RWPE2 (cell line): ENCODE measurements at places on chromosomes 5 and 9.
A peak's percentile ranks its signal among the peaks of the same experiment; 100 is the strongest.

DNA sequence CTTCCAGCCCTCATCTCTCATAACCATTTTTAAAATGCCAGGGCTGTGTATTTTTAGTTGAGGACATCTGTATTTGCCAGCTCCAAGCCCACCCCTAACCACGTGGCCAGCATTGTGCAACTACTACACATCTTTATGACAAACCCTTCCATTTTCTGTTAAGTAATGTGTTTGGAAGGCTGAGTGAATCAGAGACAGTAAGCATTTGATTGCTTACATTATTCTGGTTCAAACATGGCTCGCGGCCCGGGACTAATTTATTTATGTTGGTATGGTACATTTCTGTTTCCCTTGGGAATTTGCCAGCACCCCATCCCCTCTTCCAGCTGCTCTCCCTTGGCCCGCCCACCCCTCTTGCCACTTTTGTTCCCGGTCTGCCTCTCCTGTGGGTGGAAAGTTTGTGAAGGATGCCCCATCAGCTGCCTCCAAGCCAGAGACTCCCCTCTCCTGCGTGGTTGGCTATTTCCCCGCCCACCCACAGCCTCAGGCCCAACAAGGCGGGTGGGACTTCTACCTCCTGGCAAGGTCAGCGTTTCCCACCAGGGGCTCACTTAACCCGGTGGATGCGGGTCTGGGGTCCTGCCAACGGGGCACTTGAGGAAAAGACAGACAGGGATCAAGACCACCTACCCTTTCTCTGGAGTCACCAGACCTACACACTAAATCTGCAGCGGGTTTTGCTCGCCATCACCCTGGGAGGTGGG is 162.2 kb downstream of the HSD17B3 start:
- no peak for DNase-seq

- no peak for DNase-seq
Measured at GRCh38 chr5:38529955-38530646, 26.3 kb downstream of the LIFR start.

DNA sequence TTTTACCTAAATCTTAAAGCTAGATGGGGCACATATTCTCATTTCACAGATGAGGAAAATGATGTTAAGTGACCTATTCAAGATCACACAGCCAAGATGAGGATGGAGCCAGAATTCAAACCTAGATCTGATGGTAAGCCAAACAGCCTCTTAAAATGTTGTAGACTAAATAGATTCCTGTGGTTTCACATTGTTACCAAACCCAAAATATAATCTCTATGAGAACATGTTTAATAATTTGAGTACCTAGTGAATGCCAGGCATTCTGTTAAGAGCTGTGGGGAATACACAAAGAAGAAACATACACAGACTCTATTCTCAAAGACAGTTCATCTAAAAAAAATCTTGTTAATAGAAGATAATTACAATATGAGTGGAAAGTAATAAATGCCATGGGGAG is 25.2 kb downstream of the HOMER1 start:
- no peak for DNase-seq

DNA sequence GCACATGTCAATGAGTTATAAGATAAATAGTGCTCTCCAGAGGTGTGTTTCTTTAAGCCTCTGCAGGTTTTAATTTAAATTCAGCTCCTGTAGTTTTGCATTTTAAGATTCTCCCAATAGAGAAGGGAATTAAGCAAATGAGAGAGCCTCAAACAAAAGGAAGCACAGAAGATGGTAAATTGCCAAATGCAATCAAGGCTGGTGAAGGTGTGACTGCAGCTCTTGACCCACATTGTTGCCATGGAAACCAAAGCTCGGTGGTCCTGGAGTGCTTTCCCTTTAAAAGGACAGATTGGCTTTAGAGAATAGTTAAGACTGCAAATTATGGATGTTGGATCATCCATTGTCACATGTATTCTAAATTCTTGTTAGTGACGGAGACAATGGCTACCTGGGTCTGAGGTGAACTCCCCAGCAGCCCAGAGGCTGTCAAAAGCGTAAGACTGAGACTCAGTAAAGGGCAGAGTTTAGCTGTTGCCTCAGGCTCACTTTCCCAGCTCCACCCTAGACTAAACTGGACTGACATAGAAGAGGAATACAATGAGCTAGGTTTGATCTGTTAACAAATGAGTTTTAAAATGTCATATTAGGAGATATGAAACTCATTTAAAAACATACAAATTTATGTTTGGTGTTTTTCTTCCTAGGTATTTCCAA is 12.3 kb downstream of the GAPT start:
- no peak for DNase-seq

DNA sequence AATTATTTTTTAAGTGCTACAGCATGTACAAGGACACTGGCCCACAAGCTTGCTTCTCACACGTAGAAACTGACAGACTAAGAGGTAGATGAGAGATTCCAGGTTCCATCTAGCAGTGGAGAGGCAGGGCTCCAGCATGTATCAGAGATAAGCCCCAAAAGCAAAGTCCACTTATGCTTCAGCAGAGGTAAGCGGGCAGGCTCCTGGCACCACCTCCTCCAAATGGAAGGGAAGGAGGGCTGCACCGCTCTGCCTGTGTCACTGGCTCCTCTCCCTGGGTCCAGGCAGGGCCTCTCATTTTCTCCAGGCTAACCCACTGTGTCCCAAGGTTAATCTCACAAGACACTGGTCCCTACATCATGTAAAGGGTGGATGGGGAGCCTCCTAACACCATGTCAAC is 15.9 kb downstream of the GRHPR start:
- DNase-seq, result no peak

DNA sequence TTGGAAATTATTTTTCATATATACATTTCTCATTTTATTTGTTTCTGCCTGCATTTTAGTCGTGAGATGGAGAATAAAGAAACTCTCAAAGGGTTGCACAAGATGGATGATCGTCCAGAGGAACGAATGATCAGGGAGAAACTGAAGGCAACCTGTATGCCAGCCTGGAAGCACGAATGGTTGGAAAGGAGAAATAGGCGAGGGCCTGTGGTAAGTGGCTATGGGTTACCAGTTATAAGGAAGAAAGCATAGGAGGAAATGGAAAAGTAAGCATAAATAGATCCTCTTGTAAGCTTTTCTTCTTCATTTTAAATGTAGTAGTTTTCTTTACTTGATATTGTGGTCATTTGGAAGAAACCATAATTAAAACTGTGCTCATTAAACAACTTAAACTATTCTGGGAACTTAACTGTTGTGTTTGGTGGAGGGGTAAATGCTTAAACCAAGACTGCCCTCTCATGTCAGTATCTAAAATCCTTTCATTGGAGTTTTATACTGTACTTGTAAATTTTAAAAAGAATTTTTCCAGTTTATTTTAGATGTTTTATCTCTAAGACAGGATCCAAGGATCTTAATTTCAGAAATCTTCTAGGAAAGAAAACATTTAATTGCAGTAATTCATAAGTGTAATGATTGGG is 41.3 kb downstream of the MAP3K1 start:
- no peak for DNase-seq

GRCh38 chr5:57828221-57828620 is 345.6 kb upstream of the ACTBL2 start:
- DNase-seq, result no peak

- no peak for DNase-seq
Measured at GRCh38 chr9:105050296-105050695, 122.3 kb upstream of the ABCA1 start.

DNA sequence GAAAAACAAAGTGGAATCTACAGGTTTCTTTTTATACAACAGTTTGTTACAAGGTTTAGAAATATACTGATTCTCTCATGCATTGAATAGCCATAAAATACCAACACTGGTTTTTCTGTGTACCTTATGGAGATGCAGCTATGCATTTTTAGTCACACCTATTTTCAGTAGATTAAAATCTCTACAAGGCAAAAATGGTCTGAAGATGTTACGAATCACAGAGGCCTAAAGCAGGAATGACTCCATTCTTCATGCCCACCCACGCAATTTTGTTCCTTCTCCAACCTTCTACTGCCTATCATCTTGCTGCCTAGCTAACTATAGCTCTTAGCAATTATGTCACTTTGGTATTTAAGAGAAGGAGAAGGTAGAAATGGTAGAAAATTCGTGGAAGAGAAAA is 9.9 kb downstream of the PLK2 start:
- DNase-seq, result no peak

GRCh38 chr5:158943057-158943456 is 156.7 kb downstream of the EBF1 start:
- DNase-seq, result no peak

GRCh38 chr9:757246-757881 is 84.1 kb upstream of the DMRT1 start:
- DNase-seq, result peak; percentile 58

DNA sequence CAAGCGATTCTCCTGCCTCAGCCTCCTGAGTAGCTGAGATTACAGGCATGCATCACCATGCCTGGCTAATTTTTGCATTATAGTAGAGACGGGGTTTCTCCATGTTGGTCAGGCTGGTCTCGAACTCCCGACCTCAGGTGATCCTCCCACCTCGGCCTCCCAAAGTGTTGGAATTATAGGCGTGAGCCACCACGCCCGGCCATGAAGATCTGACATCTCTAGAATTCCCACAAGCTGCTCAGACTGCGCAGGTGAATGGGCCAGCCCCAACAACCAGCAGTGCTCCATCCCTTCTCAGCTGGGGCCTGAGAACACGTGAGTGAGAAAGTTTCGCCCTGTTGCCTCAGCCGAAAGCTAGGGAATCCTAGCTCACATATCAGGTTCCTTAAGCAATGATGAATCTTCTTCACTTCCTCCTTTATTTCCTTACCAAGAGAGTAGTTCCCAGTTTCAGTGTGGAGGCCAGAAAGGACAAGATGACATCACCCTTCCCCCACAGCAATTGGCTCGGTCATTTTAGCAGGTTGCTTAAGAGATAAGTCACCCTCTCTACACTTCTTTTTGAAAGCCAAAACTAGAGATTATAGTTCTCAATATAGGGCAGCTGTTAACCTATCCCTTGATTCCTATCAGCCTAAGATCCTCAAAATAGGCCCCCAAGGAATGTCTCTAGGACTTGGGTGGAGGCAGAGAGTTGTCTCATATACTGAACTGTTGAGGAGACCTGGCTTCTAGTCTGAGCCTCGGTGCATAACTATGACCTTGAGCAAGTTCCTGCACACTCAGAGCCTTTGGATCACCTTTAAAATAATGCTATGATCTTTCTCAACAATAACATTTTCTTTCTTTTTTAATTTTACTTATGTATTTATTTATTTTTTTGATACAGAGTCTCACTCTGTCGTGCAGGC is 23.9 kb upstream of the PPP2CA start:
- DNase-seq, result no peak

GRCh38 chr5:15526413-15526812 is 26.4 kb downstream of the FBXL7 start:
- DNase-seq, result no peak

- no peak for DNase-seq
Measured at GRCh38 chr9:129624947-129625346, 1.0 kb upstream of the NTMT1 start.

DNA sequence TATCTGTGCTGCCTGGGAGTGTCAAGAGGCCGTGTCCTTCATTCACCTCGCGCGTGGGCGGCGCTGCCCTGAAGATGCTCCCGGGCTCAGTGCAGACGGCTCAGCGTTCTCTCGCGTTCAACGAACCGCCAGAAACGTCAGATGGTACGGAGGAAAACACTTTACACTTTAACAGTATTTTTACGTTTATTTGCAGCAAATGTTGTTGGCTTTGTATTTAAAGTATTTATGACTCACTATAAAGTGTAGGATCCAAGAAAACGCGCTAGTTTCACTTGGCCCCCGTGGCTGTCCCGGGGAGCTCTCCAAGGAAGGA is 544 bp upstream of the ERCC6L2 start:
- no peak for DNase-seq

- DNase-seq, result no peak
Measured at GRCh38 chr9:71353720-71354119, 232.3 kb upstream of the TRPM3 start.

DNA sequence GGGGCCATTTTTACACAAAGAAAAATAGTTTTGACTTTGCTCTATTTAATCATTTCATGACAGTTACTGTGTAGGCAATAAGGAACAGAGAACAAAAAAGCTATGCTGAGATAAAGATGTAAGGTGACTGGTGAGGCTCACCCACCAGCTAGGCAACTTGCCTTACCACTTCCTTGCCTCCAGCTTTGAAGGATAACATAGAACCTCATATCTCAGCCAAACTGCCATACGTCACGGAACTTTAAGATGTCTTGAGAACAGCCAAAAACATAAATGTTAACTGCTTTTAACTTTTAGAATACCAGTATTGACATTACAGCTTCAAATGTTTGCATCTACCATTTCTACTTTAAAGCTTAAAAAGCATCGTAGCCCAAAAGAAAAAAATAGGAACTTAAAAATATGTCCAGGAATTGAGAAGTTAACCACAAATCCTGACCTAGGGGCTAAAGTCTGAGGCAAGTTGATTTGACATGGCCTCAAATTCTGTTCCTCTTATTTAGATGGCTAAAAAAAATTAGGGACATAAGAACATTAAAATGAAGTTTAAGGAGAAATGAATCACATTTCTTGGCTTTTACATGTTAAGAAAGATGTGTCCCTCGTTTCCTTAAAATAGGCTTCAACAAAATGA is 7.7 kb upstream of the GCNT4 start:
- DNase-seq, result no peak

DNA sequence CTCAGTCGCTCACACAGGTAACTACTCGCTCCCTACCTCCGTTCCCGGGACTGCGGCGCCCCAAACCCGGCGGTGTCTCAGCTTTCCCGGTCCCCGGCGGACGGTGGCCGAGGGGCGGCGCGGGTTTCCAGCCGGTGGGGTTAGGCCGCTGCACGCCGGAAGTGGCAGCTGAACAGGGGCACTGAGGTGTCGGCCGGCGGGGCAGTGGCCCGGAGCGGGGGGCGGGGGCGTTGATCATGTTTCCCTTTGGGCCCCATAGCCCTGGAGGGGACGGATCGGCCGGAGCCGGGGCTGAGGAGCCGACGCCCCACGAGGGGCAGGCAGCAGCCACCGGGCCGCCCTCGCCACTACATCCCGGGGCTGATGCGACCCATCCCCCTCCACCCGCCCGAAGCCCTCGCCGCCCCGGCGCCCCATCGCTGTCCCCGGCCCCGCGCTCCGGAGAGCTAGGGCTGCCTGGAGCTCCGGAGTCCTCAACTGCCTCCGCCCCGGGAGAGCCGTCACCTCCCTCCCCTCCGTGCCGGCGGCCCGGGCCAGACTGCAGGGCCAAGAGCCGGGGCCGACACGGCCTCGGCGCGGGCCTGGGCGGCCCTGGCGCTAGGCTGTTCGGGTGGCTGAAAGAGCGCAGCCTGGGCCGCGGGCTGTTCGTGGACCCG is at the start of gene DCAF10:
TSS of gene DCAF10 (plus strand) at position 167 of the 656 bp plus-strand sequence. CDS start at position 237, 70 bp downstream.
- DNase-seq, result peak; percentile 86

DNA sequence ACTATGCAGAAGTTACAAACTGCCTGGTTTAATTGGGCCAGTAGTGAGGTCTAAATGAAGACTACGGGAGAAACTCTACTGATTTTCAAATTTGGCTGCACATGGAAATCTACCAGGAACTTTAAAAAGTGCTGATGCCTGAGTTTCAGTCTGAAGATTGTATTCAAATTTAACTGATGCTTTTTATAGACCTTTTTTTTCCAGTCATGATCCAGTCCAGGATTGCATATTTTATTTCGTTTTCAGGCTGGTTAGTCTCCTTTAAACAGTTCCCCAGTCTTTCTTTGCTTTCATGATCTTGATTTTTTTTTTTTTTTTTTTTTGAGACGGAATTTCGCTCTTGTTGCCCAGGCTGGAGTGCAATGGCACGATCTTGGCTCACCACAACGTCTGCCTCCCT is 23.7 kb upstream of the SPZ1 start:
- DNase-seq, result no peak

- no peak for DNase-seq
Measured at GRCh38 chr9:94145640-94146039, 61.4 kb downstream of the PTPDC1 start.

- no peak for DNase-seq
Measured at GRCh38 chr5:137665678-137666460, 70.0 kb downstream of the KLHL3 start.
